HuH-7 (cell line): ENCODE measurements at places on chromosomes 11 and 22.

DNA sequence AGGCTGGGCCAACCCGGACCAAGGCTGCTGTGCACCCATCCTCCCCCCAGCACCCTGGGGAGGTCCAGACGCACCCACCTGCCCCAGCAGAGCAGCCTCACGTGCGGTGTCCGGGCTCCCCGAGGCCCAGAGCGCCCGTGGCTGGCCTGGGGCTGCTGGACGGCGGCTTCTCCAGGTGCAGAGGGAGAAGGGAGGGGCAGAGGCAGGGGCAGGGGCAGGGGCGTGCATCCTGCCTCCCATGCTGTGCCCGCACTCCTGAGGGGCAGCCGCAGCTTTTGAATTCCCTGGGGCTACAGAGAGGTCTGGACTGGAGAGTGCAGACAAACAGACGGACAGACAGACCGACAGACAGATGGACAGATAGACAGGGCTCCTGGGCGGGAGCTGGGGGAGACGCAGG, 83.6 kb upstream of the PRR5 start:
- DNase-seq, result no peak

DNA sequence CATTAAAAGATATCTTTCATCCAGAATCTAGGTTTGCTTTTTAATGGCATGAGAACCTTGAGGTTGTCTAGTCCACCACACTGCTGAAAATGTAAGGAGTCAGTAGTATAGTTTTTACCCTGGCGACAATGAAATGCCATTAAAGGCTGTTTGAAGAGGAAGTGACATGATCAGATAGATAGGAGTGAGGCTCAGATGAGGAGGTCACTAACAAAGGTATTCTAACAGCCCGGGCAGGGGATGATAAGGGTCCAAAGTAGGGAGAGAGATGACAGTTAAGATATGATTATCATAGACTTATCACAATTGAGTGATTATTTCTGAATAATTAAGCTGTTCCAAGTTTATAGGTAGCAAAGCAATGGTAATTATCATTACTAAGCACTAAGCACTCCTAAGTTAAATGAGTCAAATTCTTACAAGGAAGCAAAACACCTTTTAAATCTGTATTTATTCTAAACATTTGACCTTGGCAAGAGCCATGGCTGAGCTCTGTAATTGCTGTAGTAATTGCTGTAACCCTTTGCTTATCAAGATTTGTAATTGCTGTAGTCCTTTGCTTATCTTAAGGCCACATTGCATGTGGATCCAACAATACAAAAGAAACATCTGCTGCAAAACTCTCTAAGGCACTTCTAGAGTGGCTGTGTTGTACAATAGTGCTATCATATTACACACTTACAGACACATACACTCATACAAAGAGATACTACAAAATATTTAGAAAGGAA, 92.6 kb downstream of the ENTHD1 start:
- DNase-seq, result no peak

GRCh38 chr22:32476281-32477195, 1.9 kb downstream of the FBXO7 start:
- DNase-seq, result no peak

DNA sequence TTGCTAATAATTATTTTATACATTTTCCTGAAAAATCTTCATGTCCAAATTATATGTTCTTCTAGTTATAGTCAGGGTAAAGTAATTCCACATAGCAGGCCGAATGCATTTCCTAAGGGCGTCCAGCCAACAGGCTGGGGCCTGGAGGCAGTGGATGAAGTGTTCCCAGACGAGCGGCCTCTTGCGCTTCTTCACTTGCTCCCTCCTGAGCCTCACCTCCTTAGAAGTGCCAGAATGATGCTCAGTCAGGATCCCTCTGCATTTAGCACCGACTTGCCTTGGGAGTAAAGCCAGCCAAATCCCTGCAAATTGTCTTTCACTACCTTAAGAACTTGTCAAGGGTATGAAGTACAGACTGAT, 1.5 kb downstream of the OLFML1 start:
- DNase-seq, result no peak

- no peak for DNase-seq
These were observed 9.8 kb upstream of the DDX10 start for GRCh38 chr11:108654994-108655631.

DNA sequence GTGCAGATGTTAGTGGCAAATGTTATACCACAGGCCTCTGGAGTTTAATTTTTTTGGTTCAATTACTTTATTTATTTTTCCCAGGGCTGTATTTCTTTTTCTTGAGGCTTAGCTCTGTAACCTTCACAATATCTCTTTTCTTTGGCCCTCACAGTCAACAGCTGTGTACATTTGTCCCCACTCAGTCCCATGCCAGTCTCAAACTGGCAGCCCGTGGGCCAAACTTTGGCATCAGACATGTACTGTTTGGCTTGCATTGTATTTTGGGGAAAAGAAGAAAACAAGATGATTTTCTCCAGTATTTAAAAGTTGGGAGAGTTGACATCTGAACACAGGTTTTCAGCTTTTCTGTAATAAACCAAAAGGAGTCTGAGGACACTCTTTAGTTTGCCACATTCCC, 87.1 kb downstream of the PRR5L start:
- DNase-seq, result no peak

DNA sequence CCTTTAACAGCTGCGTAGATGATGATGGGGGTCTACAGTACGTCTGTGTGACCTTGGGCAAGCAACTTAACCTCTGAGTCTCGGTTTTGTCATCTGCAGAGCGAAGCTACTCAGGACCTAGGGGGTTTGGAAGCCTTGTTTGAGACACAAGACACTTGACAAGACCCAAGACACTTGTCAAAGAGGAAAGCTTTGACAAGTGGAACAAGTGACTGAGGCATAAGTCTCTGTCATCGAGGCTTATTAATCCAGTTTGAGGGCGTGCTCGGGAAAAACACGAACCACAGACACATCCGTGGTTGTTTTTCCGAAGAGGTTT, 732 bp upstream of the PC start:
- no peak for DNase-seq

DNA sequence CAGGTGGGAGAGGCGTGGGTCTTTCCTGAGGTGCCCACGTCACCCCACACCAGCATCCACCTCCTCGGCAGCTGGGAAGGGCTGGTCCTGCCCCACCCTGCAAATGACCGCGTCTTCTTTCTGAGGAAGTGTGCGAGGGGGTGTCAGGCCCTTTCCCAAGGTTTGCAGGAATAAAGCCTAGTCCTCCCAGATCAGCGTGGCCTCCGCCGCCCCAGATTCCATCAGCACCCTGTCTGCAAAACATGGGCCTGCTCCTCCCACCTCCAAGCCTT, 14.4 kb upstream of the SLC39A13 start:
- DNase-seq, result no peak

GRCh38 chr11:969651-970205, 44.1 kb downstream of the AP2A2 start:
- no peak for DNase-seq

DNA sequence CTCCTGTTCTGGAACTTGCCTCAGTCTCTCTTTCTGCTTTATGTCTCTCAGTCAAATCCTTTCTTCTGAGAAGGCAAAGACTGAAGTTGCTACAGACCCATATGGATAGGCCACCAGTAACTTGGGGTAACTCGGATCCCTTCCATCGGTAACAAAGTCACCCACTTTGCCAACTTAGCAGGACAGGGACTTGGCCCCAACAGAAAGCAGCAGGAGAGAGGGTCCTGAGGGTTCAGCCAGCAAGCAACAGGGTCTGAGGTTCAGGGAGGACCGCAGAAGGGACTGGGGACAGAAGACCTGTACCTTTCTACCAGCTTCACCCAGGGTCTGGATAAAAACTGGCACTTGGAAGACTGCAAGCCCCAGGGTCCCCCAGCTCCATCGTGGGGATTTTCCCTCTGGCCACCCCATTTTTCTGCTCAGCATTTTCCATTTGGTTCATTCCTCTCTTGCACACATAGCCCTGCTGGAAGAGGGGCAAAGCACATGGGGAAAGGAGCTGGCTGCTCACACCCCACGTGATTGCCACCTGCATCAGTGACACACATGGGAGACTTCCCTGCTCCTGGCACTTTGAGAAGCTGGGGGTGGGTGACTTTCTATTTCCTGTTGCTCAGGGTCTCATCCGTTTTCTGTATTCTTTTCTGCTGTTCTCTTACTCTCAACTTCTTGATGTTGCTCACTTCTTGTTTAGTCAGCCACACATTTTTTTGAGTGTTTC, 34.6 kb upstream of the GNAZ start:
- DNase-seq, result no peak

GRCh38 chr11:115226556-115226955, 277.7 kb downstream of the CADM1 start:
- DNase-seq, result no peak
